Brain (organoid and tissue), 16 donors: ENCODE measurements at places on chromosomes 12 and 14. TPM values are rescaled to one million over a fixed set of nuclear protein-coding genes. Genes with fewer than 3 reads are reported as not detected.
A peak's percentile ranks its signal among the peaks of the same experiment; 100 is the strongest.

GRCh38 chr12:47807338-47807737 lies 12.4 kb downstream of the HDAC7 start:
- DNase-seq: no peak

- no peak for DNase-seq
Observed at GRCh38 chr12:8058506-8058905, 7.7 kb downstream of the C3AR1 start.

DNA sequence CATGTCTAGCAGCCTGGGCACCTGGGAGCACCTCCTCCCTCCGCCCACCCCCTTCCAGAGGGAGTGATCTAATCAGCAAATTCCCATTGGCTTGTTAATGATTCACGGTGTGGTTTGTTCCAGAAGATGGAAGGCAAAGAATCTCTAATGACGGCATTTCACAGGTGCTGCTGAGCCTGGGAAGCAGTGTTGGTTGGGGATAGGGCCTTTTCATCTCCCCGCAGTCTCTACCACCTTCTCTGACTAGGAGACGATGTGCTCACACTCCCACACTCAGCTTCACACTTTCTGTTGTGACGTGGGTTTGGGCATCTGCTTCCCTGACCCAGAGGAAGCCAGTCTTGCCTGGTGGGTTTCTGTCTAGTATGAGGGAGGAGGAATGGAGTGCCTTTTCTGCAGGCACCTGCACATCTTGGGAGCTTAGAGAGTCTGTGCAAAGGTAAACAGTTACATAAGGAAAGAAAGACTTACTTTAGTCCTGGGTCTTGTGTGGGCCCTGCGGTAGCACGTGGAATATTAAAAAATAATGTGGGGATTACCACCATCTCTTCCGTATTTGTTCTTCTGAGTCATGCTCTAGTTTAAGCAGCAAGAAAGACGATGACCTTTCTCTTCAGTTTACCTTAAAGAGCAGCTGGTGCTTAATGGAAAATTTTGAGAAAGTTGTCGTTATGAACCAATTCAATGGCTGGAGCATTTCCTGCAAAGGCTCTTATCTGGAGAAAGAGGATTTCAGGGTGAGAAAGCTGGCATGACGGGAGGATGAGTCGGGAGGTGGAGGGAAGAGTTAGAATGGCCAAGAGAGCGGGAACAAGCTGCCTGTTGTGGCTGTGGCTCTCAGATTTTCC lies 70.6 kb upstream of the ARHGAP5 start:
- no peak for DNase-seq

DNA sequence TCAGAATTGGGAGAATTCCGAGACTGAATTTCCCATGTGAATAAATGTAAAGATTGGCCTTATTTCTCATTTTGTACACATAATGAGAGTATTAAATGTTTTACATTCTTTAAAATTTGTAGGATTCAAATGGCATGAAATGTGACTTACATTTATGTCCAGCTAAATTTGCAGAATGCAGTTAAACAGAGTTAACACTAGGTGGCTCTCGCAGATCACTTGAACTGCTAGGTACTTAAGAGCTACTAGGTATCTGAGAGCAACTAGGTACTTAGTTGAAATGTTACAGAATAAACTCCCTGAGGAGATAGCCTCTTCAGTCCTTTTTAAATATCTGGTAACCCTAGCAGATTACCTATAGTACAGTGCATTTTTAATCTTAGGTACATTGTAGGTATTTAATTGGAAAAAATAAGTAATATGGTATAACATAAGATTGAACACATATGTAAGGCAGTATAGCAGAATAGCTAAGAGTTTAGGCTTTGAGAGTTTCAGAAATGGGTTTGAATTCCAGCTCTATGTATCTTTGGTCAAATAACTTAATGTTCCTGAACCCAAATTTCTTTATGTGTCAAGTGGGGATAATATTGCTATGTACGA lies 73.8 kb downstream of the KIAA0586 start:
- peak; percentile 88 for DNase-seq

DNA sequence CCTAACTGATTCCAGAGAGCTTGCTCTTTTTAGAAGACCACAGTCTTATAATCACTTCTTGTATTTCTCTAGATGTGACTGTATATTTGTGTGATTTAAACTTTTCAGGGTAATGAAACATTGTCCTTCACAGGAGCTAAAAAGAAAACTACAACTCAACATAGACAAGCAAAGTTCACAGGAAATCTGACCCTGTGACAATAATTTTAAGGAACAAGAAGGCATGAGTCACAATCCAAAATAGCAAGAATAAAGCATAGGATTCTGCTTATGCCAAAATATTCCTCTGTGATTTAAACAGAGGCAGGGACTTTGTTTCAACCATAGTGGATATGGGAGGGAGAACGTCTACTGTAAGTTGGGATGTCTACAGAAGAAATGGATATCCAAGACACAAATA lies 44.3 kb downstream of the GPR65 start:
- DNase-seq: no peak

GRCh38 chr12:17097674-17098073 lies 491.7 kb upstream of the LMO3 start:
- no peak for DNase-seq

- no peak for DNase-seq
Observed at GRCh38 chr12:40942326-40942725, 245.8 kb upstream of the PDZRN4 start.

GRCh38 chr12:29783773-29784666 lies at the start of gene TMTC1:
TSS of gene TMTC1 (minus strand) at chr12:29783942. CDS start at chr12:29783751, 191 bp downstream.
- DNase-seq: peak; percentile 90

DNA sequence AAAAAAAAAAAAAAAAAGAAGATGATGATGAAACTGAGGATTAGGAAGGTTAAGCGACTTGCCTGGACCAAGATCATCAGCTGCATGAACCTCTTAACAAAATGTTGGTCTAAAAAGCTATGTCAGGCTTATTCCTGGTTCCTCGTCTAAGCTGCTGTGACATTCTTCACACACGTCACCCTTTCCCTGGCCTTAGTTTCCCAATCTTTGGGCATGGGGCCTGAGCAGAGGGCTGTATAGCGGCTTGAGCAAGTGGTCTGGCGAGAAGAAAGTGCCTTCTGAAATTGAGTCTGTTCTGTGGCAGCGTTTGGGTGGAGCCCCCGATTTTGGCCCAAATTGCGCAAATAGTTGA lies 58.7 kb upstream of the CCND2 start:
- DNase-seq: no peak

DNA sequence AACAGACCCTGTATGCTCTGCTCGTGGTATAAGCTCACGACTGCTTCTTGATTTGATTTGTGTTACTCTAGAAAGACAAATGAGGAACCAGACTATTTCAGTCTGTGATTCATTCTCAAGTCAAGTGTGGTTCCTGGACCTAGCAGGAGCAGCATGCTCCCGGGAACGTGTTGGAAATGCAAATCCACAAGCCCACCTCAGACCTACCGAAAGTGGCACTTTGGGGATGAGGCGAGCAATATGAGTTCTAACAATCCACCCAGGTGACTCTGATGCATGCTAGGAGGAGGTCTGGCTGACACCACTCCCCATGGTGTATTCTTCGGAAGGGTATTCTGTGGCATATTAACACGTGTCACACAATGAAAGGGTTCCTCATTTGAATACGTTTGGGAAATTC lies 59.5 kb upstream of the TMX1 start:
- DNase-seq: no peak

DNA sequence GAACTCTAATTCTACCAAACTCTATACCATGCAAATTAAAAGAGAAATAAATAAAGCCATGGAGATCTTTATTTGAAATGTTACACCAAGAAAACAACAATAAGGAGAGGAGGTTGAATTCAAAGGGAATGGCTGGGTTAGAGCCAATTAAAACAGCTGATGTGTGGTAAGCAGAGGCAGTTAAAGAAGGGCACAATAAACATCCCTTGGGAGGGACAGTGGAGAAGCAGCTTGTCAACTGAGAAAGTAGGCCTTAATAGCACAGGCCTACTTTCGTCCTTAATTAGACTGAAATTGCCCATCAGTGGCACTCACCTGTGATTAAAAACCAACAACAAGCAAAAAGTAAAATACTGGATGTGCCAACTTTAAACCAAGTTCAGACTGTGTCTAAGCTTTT lies 16.3 kb upstream of the NAV3 start:
- DNase-seq: no peak

DNA sequence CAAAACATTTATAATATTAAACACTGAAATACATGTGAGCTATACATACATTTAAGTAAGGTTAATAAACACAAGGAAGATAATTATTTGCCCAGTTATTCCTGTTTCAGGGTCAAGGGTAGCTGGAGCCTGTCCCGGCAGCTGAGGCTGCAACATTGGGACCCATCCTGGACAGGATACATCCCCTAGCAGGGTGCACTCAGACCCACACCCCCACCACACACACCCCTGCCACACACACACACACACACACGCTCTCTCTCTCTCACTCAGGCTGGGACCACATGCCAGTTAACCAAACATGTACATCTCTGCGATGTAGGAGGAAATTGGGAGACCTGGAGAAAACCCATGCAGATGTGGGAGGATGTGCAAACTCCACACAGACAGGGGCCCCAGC lies 112.6 kb upstream of the TMCC3 start:
- no peak for DNase-seq

GRCh38 chr12:49092816-49093406 lies 1.7 kb downstream of the DHH start:
- DNase-seq: no peak

GRCh38 chr14:73014105-73014504 lies 12.8 kb downstream of the ZFYVE1 start:
- no peak for DNase-seq

DNA sequence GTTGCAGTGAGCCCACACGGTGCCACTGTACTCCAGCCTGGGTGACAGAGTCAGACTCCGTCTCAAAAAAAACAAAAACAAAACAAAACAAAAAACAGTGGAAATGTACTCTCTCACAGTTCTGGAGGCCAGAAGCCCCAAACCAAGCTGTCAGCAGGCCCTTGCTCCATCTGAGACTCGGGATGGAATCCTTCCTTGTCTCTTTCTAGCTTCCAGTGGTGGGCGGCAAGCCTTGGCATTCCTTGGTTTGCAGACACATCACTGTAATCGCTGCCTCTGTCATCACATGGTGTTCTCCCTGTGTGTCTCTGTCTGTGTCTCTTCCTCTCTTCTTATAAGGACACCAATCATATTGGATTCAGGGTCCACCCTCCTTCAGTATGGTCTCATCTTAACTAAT lies 6.4 kb downstream of the TNS2 start:
- no peak for DNase-seq

- DNase-seq: peak; percentile 17
Observed at GRCh38 chr14:99481745-99482099, 513 bp downstream of the CCNK start.

- no peak for DNase-seq
Observed at GRCh38 chr14:97217111-97217885, 420.1 kb downstream of the VRK1 start.

GRCh38 chr14:36756226-36756625 lies 94.6 kb downstream of the PAX9 start:
- DNase-seq: no peak

- DNase-seq: no peak
Observed at GRCh38 chr12:98549371-98550110, 34.2 kb downstream of the TMPO start.

DNA sequence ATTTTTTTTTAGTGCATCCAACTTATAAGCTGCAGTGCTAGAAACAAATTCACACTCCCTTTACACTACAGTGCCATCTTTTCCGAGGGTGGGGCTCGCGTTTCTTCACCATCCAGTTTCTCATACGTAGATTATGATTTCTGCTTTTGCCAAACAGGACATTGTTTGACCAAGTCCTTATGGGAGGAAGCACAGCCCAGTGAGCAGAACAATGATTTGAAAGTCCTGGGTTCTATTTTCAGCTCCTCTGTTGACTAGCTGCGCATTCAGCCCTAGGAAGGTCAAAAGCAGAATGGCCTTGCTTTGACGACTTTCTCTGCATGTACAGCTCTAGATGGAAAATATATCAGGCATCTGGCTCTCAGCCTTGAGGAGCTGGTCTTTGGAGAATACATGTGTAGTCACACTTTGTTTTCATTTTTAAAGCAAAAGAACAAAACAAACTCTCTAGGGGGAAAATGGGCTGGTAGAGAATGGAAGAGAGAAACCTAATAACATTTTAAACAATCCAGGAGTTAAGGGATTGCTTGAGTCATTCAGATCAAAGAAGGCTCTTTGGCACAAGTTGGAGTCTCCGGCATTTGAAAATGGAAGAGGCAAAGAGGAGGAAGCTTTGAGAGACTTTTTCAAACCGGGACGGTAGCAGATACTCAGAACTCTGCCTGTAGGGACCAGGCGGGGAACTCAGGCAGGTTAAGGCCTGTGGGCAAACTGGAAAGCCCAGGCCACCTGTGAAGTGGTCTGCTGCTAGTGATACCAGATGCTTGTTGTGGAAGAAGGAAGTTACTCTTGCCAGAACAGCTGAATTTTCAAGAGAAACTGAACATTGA lies 257.3 kb upstream of the PLEKHG7 start:
- no peak for DNase-seq

GRCh38 chr12:49212572-49212971 lies 23.7 kb upstream of the TUBA1A start:
- no peak for DNase-seq

- no peak for DNase-seq
Observed at GRCh38 chr12:83537428-83538053, 850.8 kb downstream of the TMTC2 start.

GRCh38 chr12:109550281-109550680 lies 23.0 kb downstream of the MMAB start:
- DNase-seq: no peak

DNA sequence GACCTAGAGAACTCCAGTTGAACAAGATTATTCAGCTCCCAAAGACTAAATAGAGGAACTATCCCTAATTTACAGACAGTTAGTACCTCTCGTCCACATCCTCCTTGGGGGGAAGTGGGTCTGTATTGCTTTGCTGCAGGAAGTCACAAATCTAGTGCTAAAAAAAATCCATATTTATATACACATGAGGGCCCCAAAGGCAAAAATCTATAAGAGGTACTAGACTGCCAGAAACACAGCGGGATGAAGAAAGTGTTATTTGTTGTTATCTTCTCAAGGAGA lies 190.1 kb downstream of the TTC8 start:
- DNase-seq: no peak

DNA sequence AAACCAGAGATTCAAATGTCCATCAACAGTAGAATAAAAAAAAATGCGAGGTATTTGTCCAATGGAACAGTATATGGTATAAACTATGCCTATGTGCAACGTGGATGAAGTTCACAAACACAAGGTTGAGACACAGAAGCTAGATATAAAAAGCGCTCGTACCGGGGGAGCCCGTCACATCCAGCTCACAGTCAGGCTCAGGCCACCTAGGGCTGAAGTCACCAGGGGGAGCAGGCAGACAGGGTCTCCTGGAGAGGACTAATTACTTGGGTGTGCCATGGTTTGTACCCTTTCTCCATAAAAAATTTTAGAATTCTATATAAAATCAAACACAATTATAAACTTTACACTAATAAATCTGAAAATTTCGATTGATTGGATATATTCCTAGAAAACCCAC lies 13.6 kb downstream of the AHNAK2 start:
- DNase-seq: no peak

Gene GLS2
- polyA plus RNA-seq: 6.0 TPM

Gene MYO1H
- polyA plus RNA-seq: 0.24 TPM

Gene ARHGEF25
- polyA plus RNA-seq: 47.2 TPM

Gene AKAP5
- polyA plus RNA-seq: 1.5 TPM

Gene GPX2
- polyA plus RNA-seq: 23.8 TPM

Gene EML1
- polyA plus RNA-seq: 13.4 TPM

Gene PLD4
- 6.0 TPM for polyA plus RNA-seq

Gene TBC1D30
- polyA plus RNA-seq: 12.0 TPM

Gene NT5DC3
- polyA plus RNA-seq: 4.4 TPM

Gene ENDOU
- polyA plus RNA-seq: 0.80 TPM

Gene SCARB1
- polyA plus RNA-seq: 44.7 TPM

Gene ADGRD1
- polyA plus RNA-seq: 2.9 TPM

Gene HAL
- not detected for polyA plus RNA-seq

Gene SERPINA10
- polyA plus RNA-seq: not detected

Gene MSI1
- 69.7 TPM for polyA plus RNA-seq

Gene PRICKLE1
- 2.9 TPM for polyA plus RNA-seq

Gene TSHR
- 0.31 TPM for polyA plus RNA-seq
